ENCODE measurements at places on chromosomes 6 and 20.

DNA sequence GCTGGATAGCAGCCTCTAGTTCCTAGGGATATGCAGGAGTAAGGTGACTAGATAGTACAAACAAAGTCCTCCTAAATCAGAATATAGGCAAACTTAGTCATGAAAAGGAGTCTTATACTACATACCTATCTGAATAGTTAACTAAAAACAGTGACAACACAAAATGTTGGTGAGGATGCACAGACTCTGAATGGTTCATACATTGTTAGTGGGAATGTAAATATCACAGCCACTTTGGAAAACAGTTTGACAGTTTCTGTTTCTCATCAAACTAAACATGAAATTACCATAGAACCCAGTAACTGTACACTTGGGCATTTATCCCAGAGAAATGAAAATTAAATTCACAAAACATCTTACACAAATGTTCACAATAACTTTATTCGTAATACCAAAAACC lies 17.2 kb downstream of the NFS1 start:
- no peak for DNase-seq

- DNase-seq: no peak
These were observed 401.1 kb downstream of the CD83 start for GRCh38 chr6:14518515-14519217.

GRCh38 chr6:53192682-53193188 lies 44.1 kb upstream of the GCM1 start:
- no peak for DNase-seq

DNA sequence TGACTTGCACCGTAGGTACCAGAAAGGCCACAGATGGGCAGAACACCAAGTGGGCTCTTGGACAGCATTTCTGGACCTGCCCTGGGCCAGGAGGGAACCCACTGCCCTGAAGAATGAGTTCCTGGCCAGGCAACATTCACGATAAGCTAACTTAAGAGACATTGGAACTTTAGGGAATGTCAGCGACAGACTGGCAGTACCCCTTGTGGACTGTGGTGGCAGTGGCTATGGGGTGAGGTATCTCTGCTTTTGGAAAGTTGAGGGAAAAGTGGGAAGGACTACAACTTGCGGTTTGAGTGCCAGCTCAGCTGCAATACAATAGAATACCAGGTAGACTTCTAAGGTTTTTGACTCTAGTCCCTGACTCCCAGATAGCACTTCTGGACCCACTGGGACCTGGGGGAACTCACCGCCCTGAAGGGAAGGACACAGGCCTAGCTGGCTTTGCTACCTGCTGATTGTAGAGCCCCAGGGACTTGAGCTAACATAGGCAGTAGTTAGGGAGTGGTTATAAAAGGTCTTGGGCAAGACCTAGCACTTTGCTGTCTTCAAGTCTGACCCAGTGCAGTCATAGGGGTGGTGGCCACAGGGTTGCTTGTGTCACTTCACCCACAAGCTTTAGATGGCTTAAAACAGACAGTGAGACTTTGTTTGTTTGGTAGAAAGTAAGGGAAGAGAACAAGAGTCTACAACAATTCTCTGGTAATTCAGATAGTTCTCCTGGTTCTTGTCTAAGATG lies 617.6 kb downstream of the COL12A1 start:
- no peak for DNase-seq

- no peak for DNase-seq
These were observed 2.8 kb downstream of the PBX2 start for GRCh38 chr6:32187009-32187709.

- no peak for DNase-seq
These were observed 48.2 kb downstream of the GMDS start for GRCh38 chr6:2197177-2197671.

DNA sequence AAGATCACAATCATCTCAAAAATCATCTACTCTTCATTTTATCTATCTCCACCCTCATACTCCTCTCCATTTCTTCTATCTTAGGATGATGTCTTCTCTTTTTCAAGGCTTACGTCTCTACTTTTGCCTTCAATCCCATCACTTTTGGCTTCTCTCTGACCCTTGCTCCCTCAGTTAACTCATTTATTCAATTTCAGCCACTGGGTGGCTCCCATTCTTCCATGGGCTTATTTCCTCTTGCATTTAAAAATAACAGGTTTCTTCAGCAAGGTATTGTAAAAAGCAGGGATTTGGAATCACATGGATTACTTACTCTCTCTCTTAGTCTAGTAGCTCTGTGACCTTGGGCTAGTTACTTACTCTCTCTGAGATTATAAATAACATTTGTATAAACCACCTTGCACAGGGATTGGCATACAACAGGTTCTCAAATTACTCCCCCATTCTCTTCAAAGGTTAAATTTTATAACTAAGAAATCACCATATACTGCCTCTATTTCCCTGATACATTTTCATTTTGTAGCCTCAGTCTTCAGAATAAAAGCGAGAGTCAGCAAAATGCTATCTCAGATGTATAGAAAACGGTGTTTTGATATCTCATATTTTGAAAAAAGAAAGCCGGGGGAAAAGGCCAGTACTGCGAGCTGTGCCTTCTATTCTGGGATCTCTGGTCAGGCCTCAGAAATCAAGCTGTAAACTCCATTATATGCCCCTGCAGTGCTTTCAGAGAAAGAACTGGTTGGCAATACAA lies 5.5 kb downstream of the ZSCAN12 start:
- no peak for DNase-seq

DNA sequence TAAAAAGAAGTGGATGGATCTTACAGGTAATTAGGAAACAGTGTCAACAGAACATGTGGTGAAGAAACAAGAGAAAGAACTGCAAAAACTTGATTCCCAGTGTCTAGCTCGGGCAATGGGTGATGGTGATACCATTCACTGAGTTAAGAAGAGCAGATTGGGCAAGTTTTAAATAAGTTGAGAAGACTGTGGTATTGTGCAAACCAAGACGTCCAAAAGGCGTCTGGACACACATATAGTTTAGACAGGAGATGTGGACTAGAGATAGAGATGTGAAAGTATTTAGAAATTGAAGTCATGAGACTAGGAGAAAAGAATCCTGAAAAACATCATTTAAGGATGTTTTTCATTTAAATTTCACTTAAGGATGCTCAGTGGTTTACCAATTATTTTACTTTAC lies 53.9 kb downstream of the CDK19 start:
- DNase-seq: no peak

- no peak for DNase-seq
These were observed 37.5 kb upstream of the IER3 start for GRCh38 chr6:30781743-30782424.

DNA sequence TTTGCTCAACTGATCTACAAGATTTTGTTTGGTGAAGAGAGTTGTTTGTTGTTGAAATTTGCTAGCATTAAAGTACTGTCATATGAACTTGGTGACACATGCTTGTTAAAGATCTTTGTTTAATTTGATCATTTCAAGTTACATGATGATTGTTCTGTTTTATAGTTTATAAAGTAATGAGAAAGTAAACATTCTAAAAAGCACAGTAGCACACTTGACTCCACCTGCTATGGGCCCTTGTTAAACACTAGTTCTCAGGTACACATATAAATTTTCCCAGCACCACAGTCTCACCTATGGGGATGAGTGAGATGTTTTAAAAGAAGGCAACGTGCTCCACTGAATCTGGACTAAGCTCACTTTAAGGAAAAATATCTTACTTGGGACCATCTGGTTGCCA lies 14.1 kb downstream of the MCHR2 start:
- no peak for DNase-seq

- no peak for DNase-seq
These were observed 28.6 kb downstream of the GPX5 start for GRCh38 chr6:28553986-28554881.

GRCh38 chr6:5412663-5413062 lies 151.3 kb downstream of the FARS2 start:
- no peak for DNase-seq

GRCh38 chr6:98769546-98769945 lies 64.8 kb upstream of the POU3F2 start:
- peak; percentile 5 for DNase-seq

DNA sequence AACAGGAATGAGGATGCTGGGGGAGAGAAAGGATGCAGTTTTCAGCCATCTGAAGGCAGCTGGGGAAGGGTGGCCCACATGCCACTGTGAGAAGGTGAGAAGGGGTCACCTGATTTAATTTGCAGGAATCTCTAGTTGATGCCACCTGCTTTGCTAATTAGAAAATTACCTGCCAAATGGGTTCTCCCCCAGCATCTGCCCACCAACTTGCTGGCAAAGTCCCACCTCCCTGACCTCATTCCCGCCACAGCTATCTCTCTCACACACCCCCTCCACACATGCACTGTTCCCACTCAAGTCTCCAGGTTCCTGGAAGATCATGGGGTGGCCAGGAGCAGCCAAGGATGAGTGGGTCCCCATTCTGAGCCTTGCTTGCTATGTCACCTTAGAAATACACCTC lies 70.7 kb downstream of the LRFN2 start:
- no peak for DNase-seq

GRCh38 chr6:110034667-110035036 lies 56.5 kb downstream of the GPR6 start:
- no peak for DNase-seq

DNA sequence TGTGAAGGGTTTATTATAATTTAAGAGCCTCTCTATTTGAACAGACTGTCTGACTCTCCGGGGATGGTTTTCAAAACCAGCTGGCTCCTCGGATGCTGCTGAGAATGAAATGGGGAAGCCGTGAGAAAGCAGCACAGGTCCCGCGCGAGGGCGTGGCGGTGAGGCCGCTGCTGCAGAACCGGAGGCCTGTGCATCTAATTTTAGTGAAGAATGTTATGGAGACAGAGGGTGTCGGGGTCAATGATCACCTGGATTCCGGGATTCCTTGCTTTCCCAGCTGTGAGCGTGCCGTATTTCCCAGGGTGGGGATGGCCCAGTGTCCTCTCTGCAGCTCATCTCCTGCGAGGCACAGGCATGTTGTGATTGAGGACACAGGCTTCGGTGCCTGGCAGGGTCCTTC lies 348.0 kb downstream of the CDH4 start:
- no peak for DNase-seq

DNA sequence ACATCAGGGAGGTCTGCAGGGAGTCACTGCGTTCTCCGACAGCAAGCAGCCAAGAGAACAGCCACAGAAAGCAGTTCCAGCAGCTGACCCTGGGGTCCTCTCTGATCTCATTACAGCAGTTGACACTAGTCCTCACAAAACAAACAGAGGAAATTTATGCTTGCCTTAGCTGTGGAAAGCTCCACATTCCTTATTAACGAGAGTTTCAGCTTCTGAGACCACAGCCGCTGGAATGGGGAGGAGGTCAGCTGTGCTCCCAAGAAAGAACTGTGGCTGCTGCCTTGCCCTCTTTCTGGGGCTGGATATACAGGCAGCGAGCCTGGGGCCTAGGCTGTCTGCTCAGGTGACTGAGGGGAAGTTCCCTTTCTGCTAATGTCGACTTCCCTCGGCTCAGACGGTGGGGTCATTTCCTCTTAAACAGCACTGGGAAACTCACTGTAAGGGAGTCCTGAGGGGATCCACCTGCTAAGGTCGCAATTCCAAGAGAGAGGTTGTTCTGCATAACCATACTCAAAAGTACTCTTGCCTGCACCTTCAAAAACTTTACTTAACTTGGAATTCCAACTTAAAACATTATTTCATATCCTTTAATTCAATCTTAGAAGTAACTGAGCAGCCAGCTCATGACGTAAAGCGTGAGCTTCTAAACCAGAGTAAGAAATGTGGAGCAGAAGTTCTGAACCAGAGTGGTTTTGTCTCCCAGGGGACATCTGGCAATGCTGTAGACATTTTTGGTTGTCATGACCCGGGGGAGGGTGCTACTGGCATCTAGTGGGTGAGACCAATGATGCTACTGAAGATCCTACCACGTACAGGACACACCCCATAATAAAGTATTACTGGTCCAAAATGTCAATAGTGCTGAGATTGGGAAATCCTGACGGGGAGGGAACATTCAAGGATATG lies 80.3 kb downstream of the BACH2 start:
- no peak for DNase-seq

DNA sequence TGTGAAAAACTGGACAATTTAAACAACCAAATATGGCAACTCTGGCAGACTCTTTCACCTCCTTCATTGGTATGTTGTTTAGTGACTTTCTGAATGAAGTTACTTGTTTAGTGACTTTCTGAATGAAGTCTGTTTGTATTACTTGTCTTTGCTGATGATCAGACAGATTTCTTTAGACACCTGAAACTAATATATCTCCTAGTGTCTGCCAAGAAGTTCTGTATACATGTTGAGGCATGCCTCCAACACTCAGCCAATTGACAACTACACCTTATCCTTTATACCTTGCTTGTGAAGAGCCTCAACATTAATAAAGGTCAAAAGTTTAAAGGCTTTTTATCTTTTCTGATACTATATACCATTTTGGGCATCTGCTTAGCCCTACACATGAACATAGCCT lies 725.4 kb upstream of the EPHA7 start:
- no peak for DNase-seq

GRCh38 chr6:12132351-12133222 lies 120.5 kb downstream of the HIVEP1 start:
- DNase-seq: no peak

DNA sequence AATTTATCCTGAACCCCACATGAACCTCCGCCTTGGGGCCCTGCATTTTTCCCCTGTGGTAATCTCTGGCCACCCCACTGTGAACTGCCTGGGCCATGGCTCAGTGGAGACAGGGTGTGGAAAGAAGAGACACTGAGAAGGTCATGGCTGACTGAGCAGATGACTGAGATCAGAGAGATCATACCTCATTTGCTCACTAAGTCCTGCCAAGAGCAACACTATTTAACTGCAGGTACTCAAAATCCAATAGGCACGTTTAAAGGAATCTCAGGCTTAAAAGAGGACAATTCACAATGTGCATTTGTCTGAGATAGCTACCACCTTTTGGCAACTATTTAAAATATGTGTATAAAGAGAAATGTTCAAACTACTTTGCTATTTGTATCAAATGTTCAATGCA lies 305.0 kb downstream of the GMDS start:
- DNase-seq: no peak

DNA sequence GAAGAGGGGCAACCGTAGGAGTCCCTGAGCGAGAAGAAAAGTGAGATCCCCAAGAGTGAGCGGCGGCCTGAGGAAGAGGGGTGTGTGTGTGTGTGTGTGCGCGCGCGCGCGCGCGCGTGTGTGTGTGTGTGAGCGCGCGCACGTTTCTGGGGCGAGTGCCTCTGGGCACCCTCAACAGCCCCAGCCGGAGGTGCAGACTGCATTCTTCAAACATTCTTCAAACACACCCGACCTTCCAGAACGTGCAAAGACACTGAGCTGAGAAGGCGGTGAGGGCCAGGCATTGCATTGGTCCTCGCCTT lies 76.2 kb upstream of the FOXP4 start:
- no peak for DNase-seq
